ENCODE measurements at places on chromosomes 4 and X.

- no peak for DNase-seq
These were observed 61.5 kb downstream of the TMEM131L start for GRCh38 chr4:153527690-153528089.

- DNase-seq = no peak
These were observed 56.6 kb downstream of the ANAPC10 start for GRCh38 chr4:145041378-145041777.

DNA sequence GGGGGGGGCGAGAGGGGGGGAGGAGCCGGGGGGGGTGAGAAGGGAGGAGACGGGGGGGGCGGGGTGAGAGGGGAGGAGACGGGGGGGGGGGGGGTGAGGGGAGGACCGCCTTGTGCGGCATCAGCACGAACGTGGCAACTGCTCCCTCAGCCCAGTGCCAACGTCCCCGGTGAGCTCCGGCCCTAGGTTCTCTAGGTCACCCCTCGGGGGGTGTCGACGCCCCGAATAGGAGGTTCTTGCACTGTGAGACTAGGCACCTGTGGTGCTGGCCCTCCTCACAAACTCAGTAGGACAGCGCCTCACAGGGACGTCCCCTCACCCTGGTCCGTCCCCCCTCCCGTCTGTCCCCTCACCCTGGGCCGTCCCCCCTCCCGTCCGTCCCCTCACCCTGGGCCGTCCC is 21.5 kb upstream of the GTPBP6 start:
- DNase-seq = no peak

DNA sequence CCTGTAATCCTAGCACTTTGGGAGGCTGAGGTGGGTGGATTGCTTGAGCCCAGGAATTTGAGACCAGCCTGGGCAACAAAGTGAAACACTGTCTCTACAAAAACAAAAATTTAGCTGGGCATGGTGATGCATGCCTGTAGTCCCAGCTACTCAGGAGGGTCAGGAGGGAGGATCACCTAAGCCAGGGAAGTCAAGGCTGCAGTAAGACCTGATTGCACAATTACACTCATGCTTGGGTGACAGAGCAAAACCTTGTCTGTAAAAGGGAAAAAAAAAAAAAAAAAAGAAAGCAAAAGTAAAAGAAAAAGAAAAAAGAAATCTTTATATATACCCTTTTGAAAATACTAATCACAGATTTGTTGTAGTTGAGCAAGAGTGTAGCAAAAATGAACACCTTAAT is 801.0 kb upstream of the IGFBP7 start:
- DNase-seq = no peak

DNA sequence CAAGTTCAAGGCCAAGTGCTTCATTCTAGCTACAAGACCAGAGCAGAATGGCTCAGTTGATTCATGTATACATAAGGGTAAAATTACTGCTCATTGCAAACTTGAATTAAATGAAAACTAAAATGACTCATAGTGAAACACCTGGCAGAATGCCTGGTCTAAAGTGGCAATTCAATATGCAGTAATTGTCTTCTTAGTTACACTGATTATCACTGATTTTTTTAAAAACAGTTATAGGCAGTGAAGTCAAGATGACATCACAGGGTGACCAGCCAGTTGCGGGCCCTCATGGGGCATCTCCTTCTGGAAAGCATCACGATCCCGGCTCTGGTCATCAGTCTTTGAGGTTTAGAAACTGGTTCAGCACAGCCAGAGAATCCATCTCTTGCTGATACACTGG is 154.2 kb downstream of the RAB28 start:
- peak; percentile 77 for DNase-seq

GRCh38 chrX:137848266-137848905 is 282.5 kb downstream of the ZIC3 start:
- DNase-seq = no peak

DNA sequence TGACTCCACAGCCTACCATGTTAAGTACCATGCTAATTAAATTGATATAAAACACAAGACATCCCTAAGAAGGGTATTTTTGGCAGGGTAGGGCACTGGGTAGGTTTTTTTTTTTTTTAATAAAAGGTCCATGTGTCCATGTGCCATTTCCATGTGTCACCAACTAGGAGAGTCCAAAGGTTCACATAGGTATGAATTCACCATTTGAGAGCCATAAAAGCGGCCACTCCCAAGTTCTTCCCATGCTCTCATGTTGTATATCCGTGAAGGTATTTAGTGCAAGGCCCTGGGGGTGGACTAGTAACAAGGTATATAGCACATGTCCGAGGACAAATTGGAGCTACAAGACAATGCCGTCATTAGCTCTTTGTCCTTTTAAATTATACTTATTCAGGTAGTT is 107.3 kb downstream of the PDE5A start:
- DNase-seq = no peak

- DNase-seq = no peak
These were observed 36.5 kb downstream of the OCRL start for GRCh38 chrX:129576539-129576938.

- DNase-seq = peak; percentile 82
These were observed 406.5 kb downstream of the IQCM start for GRCh38 chr4:149409146-149409545.

GRCh38 chrX:9875801-9876200 is 89.6 kb downstream of the SHROOM2 start:
- DNase-seq = no peak

- DNase-seq = no peak
These were observed 647.3 kb upstream of the DIPK2B start for GRCh38 chrX:45847961-45848360.

DNA sequence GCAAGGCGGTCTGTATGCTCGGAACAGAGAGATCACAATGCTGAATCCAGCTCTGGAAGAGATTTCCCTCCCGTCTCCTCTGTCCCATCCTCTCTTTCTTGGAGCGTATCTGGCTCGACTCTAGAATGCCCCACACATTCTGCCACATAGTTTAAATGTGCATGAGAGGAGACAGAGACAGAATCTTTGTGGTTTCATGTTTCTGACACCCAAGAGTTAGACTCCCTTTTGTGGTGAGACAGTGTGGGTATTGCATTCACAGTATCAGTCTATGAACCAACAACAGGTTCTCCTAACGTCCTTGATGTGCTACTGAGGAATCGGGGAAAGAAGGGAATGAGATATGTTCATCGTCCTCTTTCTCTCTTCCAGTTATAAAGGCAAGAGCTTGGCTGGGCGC is 25.3 kb downstream of the FAM47E start:
- no peak for DNase-seq

- DNase-seq = peak; percentile 3
These were observed 71.8 kb downstream of the ASMT start for GRCh38 chrX:1686642-1687041.

Data from foreskin fibroblast (primary cell).